ENCODE measurements at places on chromosomes 16 and 17. TPM values are rescaled to one million over a fixed set of nuclear protein-coding genes. Genes with fewer than 3 reads are reported as not detected.

DNA sequence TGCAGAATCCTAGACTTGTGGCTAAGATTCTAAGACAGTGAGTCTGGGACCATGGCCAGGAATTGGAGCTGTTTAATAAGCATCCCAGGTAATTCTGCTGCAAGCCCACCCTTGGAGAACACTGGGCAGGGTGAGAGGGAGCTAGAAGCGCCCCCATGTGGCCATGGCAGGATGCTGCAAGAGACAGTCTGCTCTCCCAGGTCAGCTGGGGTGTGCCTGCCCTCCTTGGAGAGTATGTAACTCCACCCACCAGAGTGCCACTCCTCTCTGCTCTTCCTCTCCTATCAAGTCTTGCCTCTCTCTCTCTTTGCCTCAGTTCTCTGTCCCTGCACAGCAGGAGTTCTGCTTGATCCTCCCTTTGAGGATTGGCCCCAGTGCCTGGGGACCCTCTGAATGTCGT lies 14.9 kb downstream of the RCVRN start:
- no peak overlapping the region for H3K4me3 ChIP-seq
- no peak overlapping the region for H3K27ac ChIP-seq
- peak; percentile 51 for DNase-seq
- H3K36me3 ChIP-seq = no peaks in the 10 kb centered on the region
- no peaks in the 10 kb centered on the region for H3K4me1 ChIP-seq

Gene AIPL1
- not detected for total RNA-seq

DNA sequence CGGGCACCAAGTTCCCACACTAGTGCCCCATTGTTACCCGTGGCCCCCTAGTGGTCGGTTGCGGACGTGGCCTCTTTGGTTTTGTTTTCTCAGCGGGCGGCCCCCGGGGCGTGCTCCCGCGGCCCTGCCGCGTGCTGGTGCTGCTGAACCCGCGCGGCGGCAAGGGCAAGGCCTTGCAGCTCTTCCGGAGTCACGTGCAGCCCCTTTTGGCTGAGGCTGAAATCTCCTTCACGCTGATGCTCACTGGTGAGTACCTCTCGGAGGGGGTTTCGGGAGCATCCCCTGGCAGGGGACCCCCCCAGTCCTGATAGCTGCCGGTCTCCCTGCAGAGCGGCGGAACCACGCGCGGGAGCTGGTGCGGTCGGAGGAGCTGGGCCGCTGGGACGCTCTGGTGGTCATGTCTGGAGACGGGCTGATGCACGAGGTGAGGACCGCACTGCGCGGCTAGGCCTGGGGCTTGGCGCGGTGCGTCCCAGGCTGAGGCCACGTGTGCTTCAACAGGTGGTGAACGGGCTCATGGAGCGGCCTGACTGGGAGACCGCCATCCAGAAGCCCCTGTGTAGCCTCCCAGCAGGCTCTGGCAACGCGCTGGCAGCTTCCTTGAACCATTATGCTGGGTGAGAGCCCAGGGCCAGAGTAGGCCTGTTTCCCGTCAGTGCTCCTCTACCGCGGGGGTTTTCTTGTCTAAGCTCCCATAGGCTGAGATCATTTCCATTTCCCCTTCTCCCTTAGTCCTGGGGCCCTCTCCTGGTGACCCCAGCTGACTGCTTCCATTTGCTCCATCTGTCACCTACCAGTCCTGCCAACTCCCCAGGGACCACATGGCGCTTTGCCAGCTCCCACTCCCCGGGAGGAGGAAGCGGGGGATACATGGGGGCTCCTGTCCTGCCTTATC lies 1.7 kb downstream of the SPHK1 start:
- H3K27me3 ChIP-seq = peaks cover 19% of the 10 kb centered on the region
- H3K4me3 ChIP-seq = peak overlapping the region; percentile 48
- no peak overlapping the region for H3K27ac ChIP-seq
- H3K4me1 ChIP-seq = peaks cover 24% of the 10 kb centered on the region
- peak; percentile 82 for DNase-seq
- peaks cover 3% of the 10 kb centered on the region for H3K36me3 ChIP-seq

GRCh38 chr17:78471635-78472034 lies 93.2 kb downstream of the PGS1 start:
- no peak for DNase-seq
- H3K36me3 ChIP-seq = no peaks in the 10 kb centered on the region
- no peaks in the 10 kb centered on the region for H3K27me3 ChIP-seq
- no peak overlapping the region for H3K4me3 ChIP-seq

Gene MT1A
- not detected for total RNA-seq

DNA sequence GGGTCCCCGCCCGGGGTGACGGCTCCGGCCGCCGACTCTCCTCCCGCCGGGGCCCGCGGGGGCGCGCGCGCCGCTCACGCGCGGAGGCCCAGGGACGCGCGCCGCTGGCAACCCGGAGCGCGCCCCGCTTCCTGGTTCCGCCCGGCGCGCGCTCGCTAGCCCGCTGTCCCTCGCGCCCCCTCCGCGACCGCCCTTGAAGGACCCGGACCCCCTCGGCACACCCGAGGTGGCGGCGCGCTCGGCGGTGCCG lies at the start of gene STAT5B:
Gene STAT5B (minus strand): TSS at position 33 of the 250 bp plus-strand sequence. CDS start 44,264 bp downstream, outside the sequence.
- H3K36me3 ChIP-seq = no peaks in the 10 kb centered on the region
- H3K27ac ChIP-seq = peak within 1 kb of the TSS; percentile 50
- H3K4me1 ChIP-seq = peaks cover 8% of the 10 kb centered on the region
- H3K4me3 ChIP-seq = peak within 1 kb of the TSS; percentile 59

Gene CASKIN2
- 32.6 TPM for total RNA-seq

DNA sequence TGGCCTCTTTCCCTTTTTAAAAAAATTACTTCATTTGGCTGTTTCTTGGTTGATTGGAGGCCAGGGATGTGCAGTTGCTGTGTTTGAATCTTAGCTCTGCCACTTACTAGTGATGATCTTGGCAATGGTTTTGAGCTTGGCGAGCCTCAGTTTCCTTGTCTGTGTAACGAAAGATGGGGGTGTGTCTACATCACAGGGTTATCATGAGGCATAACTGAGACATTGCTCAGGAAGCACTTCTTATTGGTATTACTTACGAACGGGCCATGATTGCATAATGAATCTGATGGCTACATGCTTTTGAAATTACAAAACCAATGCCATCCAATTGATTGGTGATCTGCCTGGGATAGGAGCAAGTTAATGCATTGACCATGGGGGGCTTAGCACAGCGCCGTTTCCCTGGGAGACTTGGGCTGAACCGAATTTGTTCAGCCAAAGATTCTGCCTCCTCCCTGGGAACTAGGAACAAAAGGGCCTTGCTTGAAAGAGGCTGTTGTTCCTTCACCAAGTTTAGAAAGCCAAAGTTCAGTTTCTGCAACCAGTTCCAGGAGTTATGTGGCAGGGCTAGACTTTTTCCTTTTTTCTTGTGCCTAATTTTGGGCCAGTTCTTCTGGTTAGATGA lies 21.9 kb downstream of the CMIP start:
- no peaks in the 10 kb centered on the region for H3K4me1 ChIP-seq
- H3K36me3 ChIP-seq = no peaks in the 10 kb centered on the region
- H3K4me3 ChIP-seq = no peak overlapping the region
- H3K27ac ChIP-seq = no peak overlapping the region

Gene UTS2R
- 0.52 TPM for total RNA-seq

DNA sequence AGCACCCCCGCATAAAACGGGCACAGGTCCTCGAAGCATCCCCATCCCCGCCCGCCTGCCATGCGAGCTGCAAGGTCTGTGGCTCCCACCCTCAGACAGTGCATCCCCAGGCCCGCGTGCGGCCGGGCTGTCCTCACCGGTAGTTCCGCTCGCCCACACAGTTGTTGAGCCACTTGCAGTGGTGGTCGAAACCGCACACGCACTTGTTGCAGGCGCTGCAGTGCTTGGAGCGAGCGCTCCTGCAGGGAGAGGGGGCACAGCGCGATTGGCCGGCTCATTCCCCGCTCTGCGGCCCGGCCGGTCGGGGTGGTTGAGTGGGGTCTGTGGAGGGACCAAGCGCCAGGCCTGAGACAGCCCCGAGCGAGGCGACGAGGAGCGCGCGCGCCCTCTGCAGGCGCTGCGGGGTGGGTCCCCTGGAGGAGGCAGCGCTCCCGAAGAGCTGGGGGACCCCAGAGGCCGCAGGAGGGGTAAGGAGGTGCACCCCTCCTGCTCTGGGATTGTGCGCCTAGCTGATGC lies 6.0 kb upstream of the TPPP3 start:
- no peak overlapping the region for H3K27ac ChIP-seq
- H3K4me3 ChIP-seq = no peak overlapping the region
- peaks cover under 1% of the 10 kb centered on the region for H3K27me3 ChIP-seq
- H3K36me3 ChIP-seq = no peaks in the 10 kb centered on the region

- no peaks in the 10 kb centered on the region for H3K4me1 ChIP-seq
- H3K27me3 ChIP-seq = no peaks in the 10 kb centered on the region
- no peak overlapping the region for H3K27ac ChIP-seq
Observed at GRCh38 chr17:82113422-82113821, 15.4 kb upstream of the FASN start.

- H3K27ac ChIP-seq = no peak overlapping the region
- no peak for DNase-seq
- no peaks in the 10 kb centered on the region for H3K27me3 ChIP-seq
- no peaks in the 10 kb centered on the region for H3K4me1 ChIP-seq
- no peaks in the 10 kb centered on the region for H3K36me3 ChIP-seq
Observed at GRCh38 chr16:12833926-12834325, 30.2 kb upstream of the CPPED1 start.

DNA sequence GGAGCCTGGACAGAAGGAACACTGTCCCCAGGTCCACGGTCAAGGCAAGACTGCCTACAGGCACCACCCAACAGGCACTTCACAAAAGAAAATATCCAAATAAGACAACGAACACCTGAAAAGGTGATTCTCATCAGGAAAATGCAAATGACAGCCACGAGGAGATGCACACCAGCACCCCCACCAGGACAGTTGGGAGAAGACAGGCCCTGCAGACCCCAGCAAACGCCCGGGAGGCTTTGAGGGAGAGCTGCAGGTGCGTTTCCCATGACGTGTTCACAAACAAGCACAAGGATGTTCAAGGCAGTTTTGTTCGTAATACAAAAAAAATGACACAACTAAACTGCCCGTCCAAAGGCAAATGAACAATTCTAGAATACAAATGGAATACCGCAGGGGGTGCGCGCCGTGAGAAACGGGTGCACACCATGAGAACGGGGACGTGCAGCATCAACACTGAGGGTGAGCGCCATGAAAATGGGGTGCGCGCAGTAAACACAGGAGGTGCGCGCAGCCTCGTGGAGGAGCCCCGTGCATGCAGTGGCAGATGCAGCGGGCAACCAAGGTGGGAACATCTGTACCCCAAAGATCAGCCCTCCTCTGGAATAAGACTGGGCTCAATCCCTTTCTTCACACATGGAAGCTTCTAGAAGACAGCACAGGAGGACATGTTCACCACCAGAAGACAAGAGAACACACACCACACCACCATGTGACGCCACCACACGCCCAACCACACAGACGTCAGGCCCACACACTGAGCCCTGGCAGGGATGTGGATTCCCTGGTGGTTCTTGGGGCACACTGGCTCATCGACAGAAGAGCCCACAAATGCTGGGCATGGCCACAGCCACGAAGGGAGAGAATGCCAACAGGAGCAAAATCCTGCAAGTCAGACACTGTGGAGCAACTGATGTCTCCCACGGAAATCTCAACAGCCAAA lies 91.2 kb downstream of the ZNF778 start:
- DNase-seq = no peak
- H3K27ac ChIP-seq = peak overlapping the region; percentile 10
- peaks cover under 1% of the 10 kb centered on the region for H3K4me1 ChIP-seq
- H3K27me3 ChIP-seq = no peaks in the 10 kb centered on the region

- no peak overlapping the region for H3K4me3 ChIP-seq
- H3K4me1 ChIP-seq = no peaks in the 10 kb centered on the region
- no peak overlapping the region for H3K27ac ChIP-seq
- H3K36me3 ChIP-seq = no peaks in the 10 kb centered on the region
Observed at GRCh38 chr17:72726936-72727335, 365.6 kb downstream of the SLC39A11 start.

DNA sequence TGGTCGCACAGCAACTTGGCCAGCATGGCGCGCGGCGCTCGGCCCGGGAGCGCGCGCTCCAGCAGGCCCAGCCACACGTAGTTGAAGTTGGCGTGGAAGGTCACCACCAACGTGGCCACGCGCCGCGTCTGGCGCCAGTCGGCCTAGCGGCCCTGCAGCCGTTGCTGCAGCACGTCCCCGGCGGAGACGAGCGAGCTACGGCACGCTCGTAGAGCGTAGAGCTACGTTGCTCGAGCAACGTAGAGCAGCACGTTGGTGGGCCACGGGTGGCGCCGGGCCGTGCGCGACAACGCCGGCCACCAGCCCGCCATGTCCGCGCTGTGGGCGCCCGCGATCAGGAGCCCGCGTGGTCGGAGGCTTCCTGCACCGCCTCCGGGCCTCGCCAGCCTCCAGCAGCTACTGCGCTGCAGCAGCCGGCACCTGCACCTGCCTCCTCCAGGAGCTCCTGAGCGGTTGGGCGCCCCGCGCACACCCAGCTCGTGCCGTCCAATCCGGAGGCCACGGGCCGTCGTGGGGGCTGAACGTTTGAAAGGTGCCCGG lies 13.4 kb upstream of the SULT1A1 start:
- peak overlapping the region; percentile 47 for H3K27ac ChIP-seq
- DNase-seq = peak; percentile 51
- no peaks in the 10 kb centered on the region for H3K27me3 ChIP-seq
- peak overlapping the region; percentile 49 for H3K4me3 ChIP-seq

GRCh38 chr16:63530974-63531373 lies 1494.7 kb upstream of the CDH8 start:
- no peak for DNase-seq
- no peaks in the 10 kb centered on the region for H3K27me3 ChIP-seq
- no peaks in the 10 kb centered on the region for H3K4me1 ChIP-seq
- no peak overlapping the region for H3K27ac ChIP-seq

GRCh38 chr17:39325528-39326240 lies 75.7 kb downstream of the FBXL20 start:
- H3K27ac ChIP-seq = no peak overlapping the region
- H3K27me3 ChIP-seq = no peaks in the 10 kb centered on the region
- DNase-seq = no peak
- no peaks in the 10 kb centered on the region for H3K36me3 ChIP-seq
- no peaks in the 10 kb centered on the region for H3K4me1 ChIP-seq

DNA sequence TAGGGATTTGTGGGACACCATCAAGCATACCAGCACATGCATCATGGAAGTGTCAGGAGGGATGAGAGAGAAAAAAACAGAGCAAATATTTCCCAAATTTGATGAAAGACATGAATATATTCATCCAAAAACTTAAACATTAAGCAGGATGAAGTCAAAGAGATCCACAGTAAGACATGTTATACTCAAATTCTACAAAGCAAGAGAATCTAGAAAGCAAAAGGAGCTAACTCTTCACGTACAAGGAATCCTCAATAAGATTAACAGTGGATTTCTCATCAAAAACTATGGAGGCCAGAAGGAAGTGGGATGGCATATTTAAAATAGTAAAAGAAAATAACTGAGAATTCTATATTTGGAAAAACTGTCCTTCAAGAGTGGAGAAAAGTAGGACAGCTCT lies 374.8 kb downstream of the ZFHX3 start:
- H3K27ac ChIP-seq = no peak overlapping the region
- H3K4me3 ChIP-seq = no peak overlapping the region
- peak; percentile 28 for DNase-seq
- no peaks in the 10 kb centered on the region for H3K27me3 ChIP-seq
- H3K4me1 ChIP-seq = no peaks in the 10 kb centered on the region

- no peak for DNase-seq
- no peaks in the 10 kb centered on the region for H3K4me1 ChIP-seq
- H3K27ac ChIP-seq = no peak overlapping the region
Observed at GRCh38 chr17:49438436-49439278, 24.0 kb upstream of the PHB1 start.

Measured in A673 (cell line).